ENCODE measurements at places on chromosomes 16 and 17. TPM values are rescaled to one million over a fixed set of nuclear protein-coding genes. Genes with fewer than 3 reads are reported as not detected.

DNA sequence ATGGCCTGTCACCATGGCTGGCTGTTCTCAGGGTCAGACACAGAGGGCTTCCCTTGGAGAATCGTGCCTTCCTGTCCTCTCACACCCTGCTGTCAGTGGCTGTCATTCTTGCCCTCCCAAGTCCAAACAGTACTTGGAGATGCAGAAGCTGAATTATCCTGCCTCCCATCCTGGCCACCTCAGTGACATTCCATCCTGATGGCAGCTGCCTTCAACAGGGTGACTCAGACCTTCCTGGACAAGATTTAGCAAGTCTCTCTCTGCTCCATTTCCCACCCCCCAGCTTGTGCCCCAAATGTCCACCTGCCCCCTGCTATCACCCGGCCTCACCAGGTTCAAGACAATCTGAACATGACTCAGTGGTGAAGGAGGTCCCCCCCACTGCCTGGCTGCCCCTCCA lies 4.8 kb upstream of the KRT36 start:
- DNase-seq, result no peak

DNA sequence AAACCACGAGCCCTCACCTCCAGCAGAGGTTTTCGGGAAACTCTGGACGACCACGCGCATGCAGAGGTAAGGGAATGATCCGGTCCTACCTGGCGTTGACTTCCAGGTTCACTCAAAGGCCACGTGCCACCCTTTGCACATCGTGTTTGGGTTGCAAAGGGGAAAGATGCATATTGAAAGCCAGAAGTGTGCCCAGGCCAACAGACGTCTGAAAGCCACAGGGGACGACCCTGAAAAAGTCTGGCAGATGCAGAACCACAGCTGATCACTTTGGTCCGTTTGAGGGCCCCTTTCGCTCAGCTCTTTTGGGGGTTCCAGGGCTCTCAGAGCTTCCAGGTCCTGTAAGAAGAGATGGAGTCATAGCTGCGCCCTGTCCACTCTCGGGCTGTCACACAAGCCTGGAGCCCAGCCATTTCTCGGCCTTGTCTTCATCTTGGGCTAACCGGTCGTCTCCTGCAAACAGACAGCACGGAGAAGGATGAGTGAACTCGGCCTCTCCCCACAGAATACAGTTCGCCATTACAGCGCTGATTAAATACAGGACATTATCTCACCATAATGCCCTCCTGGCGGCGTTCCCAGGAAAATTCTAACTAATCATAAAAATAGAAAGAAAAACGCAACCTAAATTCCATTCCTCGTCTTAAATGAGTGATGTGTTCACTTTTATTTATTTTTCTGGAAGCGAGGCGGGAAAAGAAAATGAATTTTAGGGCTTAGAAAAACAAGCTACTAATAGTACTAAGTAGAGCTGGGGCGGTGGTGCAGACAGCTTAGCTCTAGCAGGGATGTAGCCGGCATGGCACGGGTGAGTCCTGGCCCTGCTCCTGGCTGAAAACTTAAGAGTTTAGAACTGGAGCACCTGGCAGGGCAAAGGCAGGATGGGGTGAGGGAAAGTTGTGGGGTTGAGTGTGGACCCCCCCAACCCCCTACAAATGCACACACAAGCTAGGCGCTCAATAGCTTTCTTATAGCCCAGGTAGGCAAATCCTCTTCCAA lies 45.5 kb upstream of the ZFHX3 start:
- no peak for DNase-seq

DNA sequence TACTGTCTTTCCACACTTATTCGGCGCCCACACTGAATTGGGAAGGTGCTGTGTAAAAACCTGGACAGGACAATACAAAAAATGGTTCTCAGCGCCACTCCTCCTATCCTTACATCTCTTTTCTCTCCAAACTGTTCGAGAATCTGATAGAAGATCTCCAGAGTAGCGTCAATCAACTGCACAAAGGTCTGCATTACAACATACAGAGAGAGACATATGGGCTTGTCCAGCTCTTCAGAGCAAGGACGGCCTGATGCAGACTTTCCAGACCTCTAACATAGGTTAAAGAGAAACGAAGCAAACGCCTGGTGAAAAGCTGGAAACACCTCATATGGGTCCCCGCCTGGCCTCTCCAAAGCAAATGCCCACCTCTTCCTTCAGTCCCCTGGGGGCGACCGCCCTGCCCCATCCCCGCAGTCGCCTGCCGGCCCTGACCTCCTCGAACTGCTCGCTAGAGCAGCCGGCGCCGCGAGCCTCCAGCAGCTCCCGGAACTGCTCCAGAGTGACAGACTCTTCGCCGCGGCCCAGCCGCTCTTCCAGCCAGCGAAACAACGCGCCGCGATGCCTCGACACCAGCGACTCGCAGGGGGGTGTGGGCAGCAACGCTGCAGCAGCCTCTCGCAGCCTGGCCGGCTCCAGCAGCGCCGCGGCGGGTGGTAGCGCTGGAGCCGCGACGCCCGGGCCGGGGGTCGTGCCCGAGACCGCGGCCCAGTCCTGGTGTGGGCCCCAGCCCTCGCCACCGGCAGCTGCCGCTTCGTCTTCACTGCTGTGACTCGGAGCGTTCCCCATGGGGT lies 526 bp downstream of the ZZEF1 start:
- no peak for DNase-seq

NPTX1 gene
- 2.5 TPM for total RNA-seq

GRCh38 chr16:85364323-85365040 lies 248.6 kb upstream of the GSE1 start:
- DNase-seq, result no peak

All from activated naive CD8-positive, alpha-beta T cell treated with anti-CD3 and anti-CD28 coated beads, Interleukin-2, amount 10 ng/mL, durations not matched to agents 7 days and 5 days (primary cell).